Stimulated activated CD8-positive, alpha-beta memory T cell treated with anti-CD3 and anti-CD28 coated beads, Interleukin-4, amount 100 ng/mL, for 1 hour (primary cell): ENCODE measurements at places on chromosomes 16 and 17.

DNA sequence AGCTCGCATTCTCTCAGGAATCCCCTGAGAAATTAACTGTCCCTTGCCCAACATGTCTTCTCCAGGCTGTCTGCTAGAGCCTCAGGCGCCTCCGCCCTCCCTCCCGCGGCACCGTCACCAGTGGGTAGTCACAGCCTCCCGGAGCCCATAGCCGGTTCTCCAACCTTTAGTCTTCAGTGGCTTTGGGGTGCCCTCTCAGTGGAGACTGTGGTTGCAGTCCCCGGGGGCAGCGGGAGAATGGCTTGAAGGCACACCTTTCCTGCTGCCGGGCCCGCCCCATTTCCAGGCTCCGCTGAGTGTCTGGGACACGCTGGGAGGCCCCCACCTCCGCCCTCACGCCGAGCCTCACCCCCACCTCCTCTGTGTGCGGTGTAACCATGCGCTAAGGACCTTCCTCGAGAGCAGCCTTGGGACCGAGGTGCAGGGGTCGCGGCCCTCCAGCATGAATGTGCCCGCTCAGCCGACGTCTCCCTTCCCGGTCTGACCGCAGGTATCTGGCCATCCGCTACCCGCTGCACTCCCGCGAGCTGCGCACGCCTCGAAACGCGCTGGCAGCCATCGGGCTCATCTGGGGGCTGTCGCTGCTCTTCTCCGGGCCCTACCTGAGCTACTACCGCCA lies 1.7 kb downstream of the GALR2 start:
- DNase-seq: no peak

GRCh38 chr17:28042657-28042720 lies at the start of gene NLK:
TSS of gene NLK (plus strand) at chr17:28042677. CDS start at chr17:28042874, 197 bp downstream.
- DNase-seq: no peak

- DNase-seq: no peak
Observed at GRCh38 chr16:50166511-50167500, 13.7 kb downstream of the TENT4B start.

- DNase-seq: no peak
Observed at GRCh38 chr17:75032720-75033280, 14.0 kb downstream of the ATP5PD start.

GRCh38 chr16:85733839-85734170 lies 17.1 kb downstream of the C16orf74 start:
- no peak for DNase-seq
